ENCODE measurements at places on chromosomes 12 and 14.

DNA sequence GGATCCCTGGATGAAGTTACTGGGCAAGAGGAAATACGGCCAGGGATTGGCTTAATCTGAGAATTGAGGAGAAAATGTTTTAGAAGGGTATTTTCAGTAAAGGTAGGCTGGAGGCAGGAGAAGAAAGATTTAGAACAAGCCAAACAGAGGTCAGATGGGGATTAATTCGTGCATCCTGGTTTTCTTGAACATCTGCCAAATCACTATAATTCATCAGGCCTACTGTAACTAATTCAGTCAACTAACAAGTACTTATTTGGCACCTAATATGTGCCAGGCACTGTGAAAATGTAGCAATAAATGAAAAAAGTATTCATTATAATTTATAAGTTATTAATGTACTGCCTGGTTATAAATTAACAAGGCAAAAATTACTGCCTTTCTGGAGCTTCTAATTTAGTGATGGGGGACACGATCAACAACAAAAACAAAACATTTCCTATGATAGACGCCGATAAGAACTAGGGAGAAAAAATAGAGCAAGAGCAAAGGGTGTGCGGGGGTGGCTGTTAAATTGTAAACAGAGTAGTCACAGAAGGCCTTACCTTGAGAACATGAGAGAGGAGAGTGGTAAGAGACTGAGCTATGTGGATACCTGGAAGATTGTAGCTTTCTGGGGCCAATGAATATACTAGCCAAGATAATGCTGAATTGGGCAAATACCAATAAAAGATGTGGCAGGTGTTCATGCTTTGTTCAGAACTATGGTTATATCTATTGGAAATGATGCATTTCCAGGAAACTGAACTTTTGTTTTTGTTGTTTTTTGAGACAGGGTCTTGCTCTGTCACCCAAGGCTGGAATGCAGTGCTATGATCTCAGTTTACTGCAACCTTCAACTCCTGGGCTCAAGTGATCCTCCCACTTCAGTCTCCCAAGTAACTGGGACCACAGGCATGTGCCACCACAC, 34.0 kb downstream of the DUSP16 start:
- DNase-seq, result no peak

DNA sequence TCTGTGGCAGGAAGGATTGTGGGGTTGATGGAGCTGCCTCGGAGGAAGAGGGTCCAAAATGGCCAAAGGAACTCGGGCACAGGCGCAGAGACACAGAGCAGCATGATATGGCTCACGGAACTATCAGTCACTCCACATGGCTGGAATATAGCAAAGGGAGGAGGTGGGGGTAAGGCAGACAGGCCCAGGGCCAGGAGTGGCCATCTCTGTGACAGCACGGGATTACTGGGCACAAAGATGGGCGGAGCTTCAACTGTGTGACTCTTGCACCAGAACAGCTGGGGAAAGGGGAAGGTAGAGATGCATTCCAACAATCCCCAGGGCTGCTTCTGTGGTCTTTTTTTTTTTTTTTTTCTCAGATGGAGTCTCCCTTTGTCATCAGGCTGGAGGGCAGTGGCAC, 24.8 kb upstream of the EML1 start:
- DNase-seq, result no peak

- DNase-seq, result no peak
Observed at GRCh38 chr12:105289114-105289904, 41.2 kb upstream of the C12orf75 start.

DNA sequence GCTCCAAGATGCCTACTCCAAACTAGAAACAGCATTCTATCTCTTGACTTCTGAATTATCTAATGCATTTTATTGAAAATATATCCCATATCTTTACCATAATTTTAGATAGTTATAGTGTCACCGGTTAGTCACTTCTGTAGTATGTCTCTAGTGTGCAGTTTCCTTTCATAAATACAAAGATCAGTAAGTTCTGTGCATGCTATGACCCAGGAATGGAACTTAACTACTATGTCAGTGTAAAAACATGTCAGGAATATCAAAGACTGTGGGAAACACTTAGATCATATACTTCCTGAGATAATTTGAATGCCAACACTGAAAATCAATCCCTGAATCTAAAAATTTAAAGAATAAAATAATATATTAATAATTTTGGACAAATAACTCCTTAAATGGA, 237.6 kb downstream of the ATXN7L3B start:
- DNase-seq, result no peak

DNA sequence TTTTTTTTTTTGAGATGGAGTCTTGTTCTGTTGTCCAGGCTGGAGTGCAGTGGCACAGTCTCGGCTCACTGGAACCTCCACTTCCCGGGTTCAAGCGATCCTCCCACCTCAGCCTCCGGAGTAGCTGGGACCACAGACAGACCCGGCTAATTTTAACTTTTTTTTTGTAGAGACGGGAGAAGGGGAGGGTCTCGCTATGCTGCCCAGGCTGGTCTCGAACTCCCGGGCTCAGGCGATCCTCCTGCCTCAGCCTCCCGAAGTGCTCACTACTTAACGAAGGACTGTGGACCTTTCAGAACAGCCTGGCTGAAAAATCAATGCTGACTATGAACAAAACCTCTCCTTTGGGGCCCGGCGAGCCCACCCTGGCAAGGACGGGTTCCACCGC, 10.9 kb downstream of the SLC6A12 start:
- DNase-seq, result no peak

Measured in Ammon's horn (tissue), 1 donor.